Pancreas (tissue), 10 donors: ENCODE measurements at places on chromosomes 5 and 9.

- no peak for DNase-seq
Measured at GRCh38 chr5:176891331-176891958, 7.7 kb downstream of the HK3 start.

DNA sequence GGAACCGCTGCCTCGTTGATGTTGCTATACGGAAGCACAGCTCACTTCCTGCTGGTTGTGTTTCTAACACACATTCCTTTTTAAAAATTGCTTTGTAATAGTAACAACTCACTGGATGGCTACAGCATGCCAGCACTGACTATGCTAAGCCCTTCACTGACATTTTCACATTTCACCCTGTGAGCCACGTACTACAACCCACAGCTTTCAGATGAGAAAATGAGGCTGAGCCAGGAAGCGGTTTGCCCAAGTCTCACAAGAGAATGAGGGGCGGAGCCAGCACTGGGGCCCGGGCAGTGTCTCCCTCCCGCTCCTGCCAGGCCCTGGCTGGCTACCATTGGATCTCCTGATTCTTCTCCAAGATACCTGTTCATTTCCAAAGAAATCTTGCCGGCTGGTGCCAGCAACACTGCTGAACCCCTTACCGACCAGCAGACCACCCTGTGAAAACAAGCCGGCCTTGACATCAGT lies 38.3 kb downstream of the FAM78A start:
- peak; percentile 54 for DNase-seq

DNA sequence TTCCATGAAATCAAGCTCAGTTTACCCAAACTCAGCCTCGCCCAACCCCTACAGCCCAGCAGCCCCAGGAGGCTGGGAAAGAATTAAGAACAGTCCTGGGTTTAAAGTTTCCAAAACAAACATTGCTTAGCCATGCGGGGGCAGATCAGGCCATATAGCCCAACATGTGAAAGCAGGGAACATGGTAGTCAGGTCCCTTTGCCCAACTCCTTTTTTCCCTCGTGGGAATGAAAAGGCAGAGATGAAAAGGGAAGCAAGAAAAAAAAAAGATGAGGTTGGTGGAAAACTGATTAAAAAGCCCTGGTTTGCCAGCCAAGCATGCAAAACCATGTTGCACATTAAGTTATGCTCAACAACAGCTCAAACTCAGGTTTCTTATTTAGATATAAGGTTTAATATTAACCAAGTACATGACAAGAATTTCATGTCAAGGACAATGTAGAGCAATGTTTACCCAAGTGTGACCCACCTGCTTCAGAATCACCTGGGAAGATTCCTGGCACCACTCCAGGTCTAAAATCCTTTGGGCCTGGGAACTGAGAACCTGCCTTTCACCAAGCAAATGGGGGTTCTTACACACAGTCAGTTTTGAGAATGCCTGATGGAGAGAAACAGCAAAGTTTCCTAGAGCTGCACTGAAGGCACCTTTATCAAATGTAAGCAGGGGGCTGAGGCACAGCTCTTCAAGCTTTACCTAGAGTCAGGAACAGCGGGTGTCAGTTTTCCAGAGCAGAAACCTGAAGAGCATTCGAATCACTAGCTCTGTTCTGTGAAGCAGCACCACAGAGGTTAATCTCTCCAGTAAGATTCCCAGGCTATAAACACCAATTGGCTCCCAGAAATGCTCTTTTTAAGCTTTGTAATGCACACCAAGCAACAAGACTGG lies 1.7 kb downstream of the FREM1 start:
- no peak for DNase-seq

- no peak for DNase-seq
Measured at GRCh38 chr5:166540156-166540555, 1751.3 kb upstream of the WWC1 start.

DNA sequence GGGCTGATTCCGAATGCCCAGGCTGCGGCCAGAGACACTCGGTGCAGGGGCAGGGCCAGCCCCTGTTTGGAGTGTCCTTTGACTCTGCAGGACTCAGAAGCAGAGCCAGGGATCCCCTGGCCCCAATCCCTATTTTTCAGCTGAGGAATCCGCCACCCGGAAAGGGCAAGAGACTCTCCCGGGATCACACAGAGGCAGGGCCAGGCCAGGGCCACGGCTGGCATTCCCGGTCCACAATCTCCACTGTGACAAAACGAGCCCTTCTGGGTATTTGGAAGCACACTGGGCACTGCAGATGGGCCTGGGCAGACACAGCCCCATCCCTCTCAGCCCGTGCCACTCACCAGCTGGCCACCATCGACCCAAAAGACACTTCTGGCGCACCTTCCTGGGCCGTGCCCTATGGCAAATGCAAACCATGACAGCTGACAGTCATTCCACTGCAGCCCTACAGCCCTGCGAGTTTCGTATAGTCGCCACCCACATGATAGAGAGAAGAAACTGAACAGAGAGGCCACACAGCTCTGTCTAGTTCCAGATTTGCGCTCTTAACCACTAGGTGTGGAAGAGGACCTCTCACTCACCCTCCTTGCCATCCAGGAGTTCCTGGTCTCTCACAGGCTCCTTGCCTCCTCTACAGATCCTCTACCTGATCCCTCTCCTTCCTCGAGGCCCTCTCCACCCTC lies 13.3 kb downstream of the NR5A1 start:
- no peak for DNase-seq

- no peak for DNase-seq
Measured at GRCh38 chr5:135467871-135468485, 15.8 kb upstream of the TIFAB start.

DNA sequence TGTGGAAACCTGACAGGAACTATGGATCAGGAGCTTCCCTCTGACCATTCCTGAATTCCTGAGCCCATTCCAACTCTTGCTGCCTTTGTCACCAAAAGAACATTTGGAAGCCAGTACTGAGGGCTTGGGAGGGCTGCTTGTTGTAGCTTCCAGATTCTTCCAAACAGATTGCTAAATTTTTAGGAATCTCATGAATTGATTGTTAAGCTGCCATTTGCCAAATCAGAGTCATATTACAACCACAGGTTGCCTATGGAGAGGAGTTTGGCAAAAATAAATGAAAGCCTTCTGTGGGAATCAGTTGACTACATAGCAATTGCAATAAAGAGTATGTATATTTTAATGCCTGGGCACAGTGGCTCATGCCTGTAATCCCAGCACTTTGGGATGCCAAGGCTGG lies 39.2 kb upstream of the SLC28A3 start:
- no peak for DNase-seq

DNA sequence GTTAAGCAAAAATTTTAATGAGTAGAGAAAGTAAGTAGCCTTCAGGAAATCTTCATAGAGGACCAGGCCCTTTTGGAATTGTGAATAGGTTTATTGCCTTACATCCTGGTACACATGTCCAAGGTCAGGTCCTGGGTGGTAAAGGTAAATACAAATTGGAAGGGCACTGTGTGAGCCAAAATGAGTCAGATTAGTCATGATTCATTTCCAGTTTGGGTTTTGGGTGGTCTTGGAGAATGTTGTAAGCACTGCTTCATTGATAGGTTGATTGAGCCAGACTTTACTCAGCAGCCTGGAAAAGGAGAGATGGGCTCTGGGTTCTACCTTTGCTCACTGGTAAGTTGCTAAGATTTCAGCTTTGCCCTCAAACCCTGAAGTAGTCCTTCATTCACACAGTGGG lies 82.5 kb upstream of the ZNF169 start:
- DNase-seq, result no peak

GRCh38 chr5:169104937-169105494 lies 195.9 kb downstream of the SLIT3 start:
- no peak for DNase-seq

DNA sequence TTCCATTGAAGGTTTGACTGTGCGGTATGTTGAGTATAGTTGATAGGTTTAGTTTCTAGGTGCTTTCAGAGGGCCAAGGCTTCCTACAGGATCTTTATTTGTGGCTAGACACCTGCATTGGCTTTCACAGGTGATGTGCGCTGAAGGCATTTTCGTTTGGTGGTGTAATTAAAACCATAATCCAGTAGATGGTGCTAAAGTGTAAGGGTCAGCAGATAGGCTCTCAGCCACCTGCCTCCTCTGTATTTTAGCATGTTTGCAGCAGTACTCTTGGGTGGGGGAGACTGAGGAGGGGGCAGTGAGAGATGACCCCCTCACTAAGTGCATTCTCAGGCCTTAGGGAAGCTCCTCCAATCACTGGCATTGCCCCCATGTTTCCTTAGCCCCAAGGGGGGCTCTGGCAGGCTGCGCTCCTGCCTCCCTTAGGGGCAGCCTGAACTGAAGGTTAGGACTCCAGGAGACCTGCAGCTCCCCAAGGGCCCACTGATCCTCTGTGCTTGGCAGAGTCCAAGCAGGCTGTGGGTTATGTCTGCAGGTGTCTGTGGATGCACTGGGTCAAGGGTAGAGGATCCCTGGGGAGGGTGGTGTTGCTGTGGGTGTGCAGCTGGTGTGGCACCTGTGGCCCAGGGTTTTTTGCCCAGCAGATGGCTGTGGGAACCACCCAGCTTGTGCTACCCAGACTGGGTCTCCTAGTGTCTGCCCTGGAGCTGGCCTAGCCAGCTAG lies 23.4 kb downstream of the CDK20 start:
- no peak for DNase-seq

- DNase-seq, result no peak
Measured at GRCh38 chr5:1727571-1727970, 72.1 kb downstream of the MRPL36 start.

DNA sequence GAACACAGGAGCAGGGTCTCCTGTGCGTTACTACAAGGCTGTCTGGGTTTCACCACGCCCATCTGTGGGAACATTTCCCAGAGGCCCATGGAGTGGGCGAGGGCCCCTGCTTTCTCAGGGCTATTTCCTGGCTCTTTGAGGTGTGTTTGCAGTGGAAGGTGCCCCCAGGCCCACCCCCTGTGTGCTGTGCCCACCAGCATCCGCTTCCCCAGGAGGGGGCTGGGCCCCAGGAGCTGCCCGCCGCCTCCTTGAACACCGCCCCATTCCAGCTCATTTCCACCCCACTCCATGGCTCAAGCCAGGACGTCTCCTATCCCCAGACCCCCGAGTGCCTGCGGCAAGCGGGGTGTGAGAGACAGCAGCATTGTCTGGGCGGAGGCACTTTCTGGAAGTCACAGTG lies 70.5 kb downstream of the NEK6 start:
- DNase-seq, result no peak

- DNase-seq, result peak; percentile 82
Measured at GRCh38 chr9:70111042-70111602, 67.5 kb downstream of the MAMDC2 start.

- no peak for DNase-seq
Measured at GRCh38 chr9:15392363-15392762, 30.3 kb upstream of the SNAPC3 start.
